Esophagus squamous epithelium (tissue), 5 donors: ENCODE measurements at places on chromosomes 7 and 10.

DNA sequence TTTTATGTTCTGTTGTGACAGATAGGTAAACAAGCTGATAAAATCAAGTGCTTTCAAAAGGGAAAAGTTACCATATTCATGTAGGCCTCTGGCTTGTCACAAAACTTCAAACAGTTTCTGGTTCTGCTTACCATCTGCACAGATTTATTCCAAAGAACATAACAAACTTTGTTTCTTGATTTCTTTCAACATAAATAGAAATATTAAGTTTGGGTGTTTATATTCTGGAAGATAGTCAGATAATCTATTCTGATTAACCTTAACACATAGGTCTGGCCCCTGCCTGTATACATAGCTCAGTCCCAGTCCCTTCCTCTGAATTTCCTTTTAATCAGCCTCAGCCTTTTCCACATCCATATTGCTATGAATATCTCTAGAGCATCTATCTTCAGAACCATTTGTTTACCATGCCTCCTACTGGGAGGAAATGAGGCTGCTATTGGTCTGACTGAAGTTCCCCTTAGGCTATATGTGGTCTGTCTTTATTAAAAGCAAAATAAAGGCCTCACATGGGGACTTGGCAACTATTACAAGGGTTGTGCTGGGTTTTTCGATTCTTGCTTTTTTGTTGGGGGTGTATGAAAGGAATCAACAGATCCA lies 319.0 kb downstream of the HPSE2 start:
- DNase-seq = no peak

DNA sequence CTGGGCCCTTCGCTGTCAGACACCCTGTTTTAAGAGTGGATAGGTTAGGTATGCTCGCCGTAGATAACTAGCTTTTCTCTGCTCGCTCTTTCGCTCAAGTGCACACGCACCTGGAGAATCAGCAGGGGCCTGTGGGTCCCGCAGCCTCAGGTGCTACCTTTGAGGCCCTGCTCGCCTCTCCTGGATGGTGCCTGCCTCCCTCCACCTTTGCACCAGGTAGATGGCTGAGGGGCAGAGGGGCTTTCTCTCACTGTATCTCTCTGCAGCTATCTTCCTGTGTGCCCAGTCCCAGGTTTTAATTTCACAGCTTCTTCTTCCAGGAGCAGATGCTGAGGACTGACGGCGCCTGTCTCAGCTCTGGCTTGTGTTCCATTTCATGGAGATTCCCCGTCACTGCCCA lies 227.9 kb downstream of the TCF7L2 start:
- DNase-seq = no peak

DNA sequence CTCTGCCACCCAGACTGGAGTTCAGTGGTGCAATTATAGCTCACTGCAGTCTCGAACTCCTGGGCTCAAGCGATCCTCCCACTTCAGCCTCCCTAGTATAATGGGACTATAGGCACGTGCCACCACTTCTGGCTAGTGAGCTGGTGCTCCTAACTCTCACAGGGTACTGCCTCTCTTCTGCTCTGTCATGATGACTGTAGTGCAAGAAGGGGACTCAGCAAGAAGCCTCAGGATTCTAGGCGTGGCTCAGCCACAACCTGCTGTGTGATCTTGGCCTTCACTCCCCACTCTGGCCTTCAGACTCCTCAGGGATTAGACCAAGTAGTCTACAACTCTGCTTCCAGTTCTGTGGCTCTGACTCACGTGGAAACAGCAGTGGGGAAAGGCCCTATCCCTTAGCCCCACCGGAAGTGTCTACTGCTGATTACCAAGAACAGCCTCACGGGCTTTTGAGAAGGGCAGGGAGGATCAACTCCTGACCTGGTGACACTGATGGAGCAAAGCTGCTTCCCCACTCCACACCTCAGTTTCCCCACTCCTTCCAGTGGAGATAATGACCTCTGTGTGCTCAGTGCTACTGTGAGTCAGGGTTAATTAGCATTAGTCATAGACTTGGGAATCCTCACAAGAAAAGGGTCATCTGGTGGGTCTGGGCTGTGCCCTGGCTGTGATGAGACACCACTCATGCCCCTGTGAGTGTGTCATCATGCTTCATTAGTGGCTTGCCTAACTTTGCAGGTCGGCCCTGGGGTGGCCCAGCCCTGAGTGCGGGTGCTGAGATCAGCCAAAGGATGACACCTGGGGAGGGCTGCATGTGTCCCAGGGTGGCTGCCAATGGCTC lies 41.1 kb downstream of the ZC3HC1 start:
- DNase-seq = no peak

DNA sequence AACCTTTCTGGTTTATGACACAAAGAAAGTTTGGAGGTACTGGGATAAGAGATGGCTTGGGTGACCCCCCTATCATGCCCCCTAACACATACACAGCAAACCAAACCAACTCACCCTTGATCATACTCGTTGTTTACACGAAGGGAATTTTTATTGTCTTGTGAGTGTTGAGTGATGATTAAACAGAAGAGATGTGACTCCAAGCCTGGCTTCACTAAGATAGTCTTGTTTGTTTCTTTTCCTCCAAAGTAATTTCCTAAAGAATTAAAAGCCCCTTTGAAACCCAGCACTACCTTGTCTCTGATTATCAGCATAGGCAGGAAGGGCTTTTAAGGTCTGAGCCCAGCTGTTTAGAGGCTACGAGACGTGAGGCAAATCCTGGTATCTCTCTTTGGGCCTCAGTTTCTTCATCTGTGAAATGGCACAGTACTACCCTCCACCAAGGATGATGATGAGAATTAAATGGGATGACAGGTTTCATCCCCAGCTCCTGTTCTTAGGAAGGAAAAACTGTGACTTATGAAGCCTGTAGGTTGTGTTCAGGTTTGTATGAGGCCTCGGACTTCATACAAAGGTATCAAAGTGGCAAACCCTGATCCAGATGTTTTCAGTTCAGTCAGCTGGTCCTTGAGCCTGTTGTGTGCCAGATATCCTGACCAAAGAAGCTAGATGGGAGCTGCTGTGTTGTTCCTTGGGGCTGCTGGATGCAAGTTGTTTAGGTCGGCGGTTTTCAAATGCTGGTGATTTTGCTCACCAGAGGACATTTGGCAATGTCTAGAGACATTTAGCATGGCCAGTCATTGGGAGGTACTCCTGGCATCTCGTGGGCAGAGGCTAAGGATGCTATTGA lies 51.8 kb downstream of the TCF7L2 start:
- no peak for DNase-seq

GRCh38 chr7:26760501-26760900 lies 103.9 kb downstream of the SKAP2 start:
- no peak for DNase-seq

DNA sequence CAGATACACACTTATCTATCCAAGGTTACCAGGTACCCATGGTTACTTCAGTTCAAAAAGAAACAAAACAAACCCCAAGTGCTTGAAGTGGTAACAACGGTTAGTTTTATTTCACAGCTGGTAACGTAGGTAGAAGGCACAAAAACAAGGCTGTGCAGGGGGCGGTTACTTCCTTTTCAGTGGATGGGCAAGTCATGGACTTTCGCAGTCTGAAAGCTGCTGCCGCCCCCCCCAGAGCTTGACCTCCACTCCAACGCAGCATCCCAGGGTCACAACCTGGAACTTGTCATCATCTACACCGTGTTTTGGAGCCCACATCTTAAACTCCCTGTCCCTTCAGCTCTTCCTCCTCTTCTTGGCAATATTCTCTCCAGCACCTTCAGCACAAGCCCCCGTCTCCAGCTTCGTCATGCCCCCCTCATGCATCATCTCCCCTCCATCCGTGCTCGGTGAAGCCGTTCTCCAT lies 181.2 kb upstream of the ITGB1 start:
- no peak for DNase-seq
